ENCODE measurements at places on chromosomes 1 and 21. TPM values are rescaled to one million over a fixed set of nuclear protein-coding genes. Genes with fewer than 3 reads are reported as not detected.
A peak's percentile ranks its signal among the peaks of the same experiment; 100 is the strongest.

DNA sequence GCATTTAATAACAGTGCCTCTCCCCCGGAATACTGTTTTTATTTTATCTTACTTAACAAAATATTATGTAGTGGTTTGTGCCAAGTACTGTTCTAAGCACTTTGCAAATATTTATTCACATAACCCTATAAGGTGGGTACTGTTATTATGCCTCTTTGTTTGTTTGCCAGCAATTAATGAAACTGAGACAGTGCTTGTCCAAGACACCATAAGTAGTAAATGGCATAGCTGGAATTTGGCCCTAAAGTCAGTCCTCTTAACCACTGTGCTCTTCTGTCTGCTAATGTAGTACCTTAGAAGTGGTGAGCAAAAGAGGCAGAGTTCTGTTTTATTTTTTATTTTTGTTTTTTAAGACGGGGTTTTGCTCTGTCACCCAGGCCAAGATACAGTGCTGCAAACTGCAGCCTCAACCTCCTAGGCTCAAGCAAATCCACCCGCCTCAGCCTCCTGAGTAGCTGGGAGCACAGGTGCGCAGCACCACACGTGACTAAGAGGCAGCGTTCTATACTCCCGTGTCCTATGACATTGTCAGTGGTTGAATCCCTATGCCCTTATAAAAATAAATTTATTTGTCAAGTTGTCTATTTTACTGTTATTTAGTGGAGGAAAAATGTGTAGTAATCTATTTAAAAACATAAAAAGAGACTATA, 165.8 kb downstream of the CLEC20A start:
- no peak overlapping the region for H3K4me3 ChIP-seq
- H3K27me3 ChIP-seq = no peaks in the 10 kb centered on the region
- DNase-seq = no peak
- peaks cover 13% of the 10 kb centered on the region for H3K4me1 ChIP-seq

GRCh38 chr1:45806129-45806528, 2.7 kb downstream of the MAST2 start:
- H3K27ac ChIP-seq = no peak overlapping the region
- H3K27me3 ChIP-seq = no peaks in the 10 kb centered on the region
- no peak for DNase-seq
- no peak overlapping the region for H3K4me3 ChIP-seq
- H3K36me3 ChIP-seq = peaks cover 18% of the 10 kb centered on the region
- peaks cover 31% of the 10 kb centered on the region for H3K4me1 ChIP-seq

DNA sequence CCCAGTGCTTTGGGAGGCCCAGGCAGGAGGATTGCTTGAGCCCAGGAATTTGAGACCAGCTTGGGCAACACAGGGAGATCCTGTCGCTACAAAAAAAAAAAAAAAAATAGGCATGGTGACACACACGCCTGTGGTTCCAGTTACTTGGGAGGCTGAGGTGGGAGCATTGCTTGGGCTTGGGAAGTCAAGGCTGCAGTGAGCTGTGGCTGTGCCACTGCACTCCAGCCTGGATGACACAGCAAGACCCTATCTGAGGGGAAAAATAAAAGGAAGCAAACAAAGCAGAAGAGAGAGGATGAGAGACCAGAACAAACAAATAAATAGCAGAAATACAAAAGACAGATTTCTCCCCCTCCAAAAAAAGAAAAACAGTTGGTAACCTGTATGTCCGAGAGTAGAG, 34.0 kb downstream of the MTF2 start:
- peaks cover 41% of the 10 kb centered on the region for H3K36me3 ChIP-seq
- H3K27me3 ChIP-seq = no peaks in the 10 kb centered on the region
- H3K4me3 ChIP-seq = no peak overlapping the region
- peaks cover 36% of the 10 kb centered on the region for H3K4me1 ChIP-seq
- H3K27ac ChIP-seq = peak overlapping the region; percentile 87

- H3K4me3 ChIP-seq = no peak overlapping the region
- no peaks in the 10 kb centered on the region for H3K27me3 ChIP-seq
- peaks cover 60% of the 10 kb centered on the region for H3K4me1 ChIP-seq
- H3K36me3 ChIP-seq = peaks cover 4% of the 10 kb centered on the region
- no peak overlapping the region for H3K27ac ChIP-seq
These were observed 13.7 kb downstream of the SLC45A3 start for GRCh38 chr1:205666372-205667166.

- DNase-seq = no peak
- peaks cover 5% of the 10 kb centered on the region for H3K27me3 ChIP-seq
- no peak overlapping the region for H3K4me3 ChIP-seq
- H3K4me1 ChIP-seq = peaks cover 43% of the 10 kb centered on the region
- H3K36me3 ChIP-seq = peaks cover 13% of the 10 kb centered on the region
- H3K27ac ChIP-seq = peak overlapping the region; percentile 80
These were observed 6.7 kb downstream of the CELSR2 start for GRCh38 chr1:109256085-109256484.

- no peaks in the 10 kb centered on the region for H3K27me3 ChIP-seq
- H3K27ac ChIP-seq = peak overlapping the region; percentile 76
- peaks cover 3% of the 10 kb centered on the region for H3K36me3 ChIP-seq
- peaks cover 74% of the 10 kb centered on the region for H3K4me1 ChIP-seq
- no peak overlapping the region for H3K4me3 ChIP-seq
These were observed 177.3 kb upstream of the SGIP1 start for GRCh38 chr1:66356605-66357004.

GRCh38 chr21:44548381-44548780, 2.9 kb downstream of the KRTAP10-2 start:
- peaks cover 51% of the 10 kb centered on the region for H3K4me1 ChIP-seq
- H3K36me3 ChIP-seq = peaks cover 8% of the 10 kb centered on the region
- DNase-seq = no peak
- peak overlapping the region; percentile 92 for H3K27ac ChIP-seq
- H3K4me3 ChIP-seq = peak overlapping the region; percentile 14

DNA sequence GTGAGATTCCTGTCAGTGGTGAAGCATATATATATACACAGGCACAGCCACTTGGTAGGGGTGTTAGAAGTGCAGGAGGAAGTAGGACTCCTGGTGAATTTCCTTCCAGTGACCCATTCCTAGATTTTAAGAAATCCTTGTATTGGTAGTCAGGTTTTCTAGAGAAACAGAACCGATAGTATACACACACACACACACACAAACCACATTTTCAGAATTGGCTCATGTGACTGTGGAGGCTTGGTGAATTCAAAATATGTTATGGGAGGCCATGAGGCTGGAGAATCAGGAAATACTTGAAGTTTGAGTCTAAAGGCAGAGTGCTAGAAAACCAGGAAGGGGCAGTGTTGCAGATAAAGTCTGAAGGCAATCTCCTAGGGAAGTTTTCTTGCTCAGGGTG, 114.2 kb downstream of the FCRL5 start:
- H3K36me3 ChIP-seq = peaks cover 24% of the 10 kb centered on the region
- peaks cover 53% of the 10 kb centered on the region for H3K4me1 ChIP-seq
- peak overlapping the region; percentile 81 for H3K27ac ChIP-seq
- no peak for DNase-seq
- peaks cover 8% of the 10 kb centered on the region for H3K27me3 ChIP-seq

- peaks cover 5% of the 10 kb centered on the region for H3K4me1 ChIP-seq
- DNase-seq = no peak
- H3K36me3 ChIP-seq = no peaks in the 10 kb centered on the region
- no peak overlapping the region for H3K27ac ChIP-seq
These were observed 23.7 kb downstream of the JAK1 start for GRCh38 chr1:64942675-64943074.

- no peak for DNase-seq
- no peaks in the 10 kb centered on the region for H3K36me3 ChIP-seq
- H3K4me1 ChIP-seq = no peaks in the 10 kb centered on the region
- H3K4me3 ChIP-seq = no peak overlapping the region
- H3K27me3 ChIP-seq = no peaks in the 10 kb centered on the region
These were observed 15.9 kb downstream of the CLDN8 start for GRCh38 chr21:30200000-30200399.

DNA sequence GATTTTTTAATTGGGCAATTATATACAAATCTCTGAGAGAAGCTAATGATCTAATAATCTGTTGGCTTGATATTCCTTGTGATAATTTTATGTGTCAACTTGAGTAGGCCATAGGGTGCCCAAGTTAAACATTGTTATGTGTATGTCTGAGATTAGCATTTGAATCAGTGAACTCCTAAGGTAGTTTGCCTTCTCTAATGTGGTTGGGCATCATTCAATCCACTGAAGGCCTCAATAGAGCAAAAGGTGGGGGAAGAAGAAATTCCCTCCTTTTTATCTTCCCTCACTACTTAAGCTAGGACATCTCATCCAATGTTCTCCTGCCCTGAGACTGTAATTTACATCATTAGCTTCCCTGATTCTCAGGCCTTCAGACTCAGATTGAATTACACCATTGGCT, 394.5 kb downstream of the LMO4 start:
- DNase-seq = no peak
- no peak overlapping the region for H3K27ac ChIP-seq
- peaks cover 9% of the 10 kb centered on the region for H3K36me3 ChIP-seq
- peaks cover 16% of the 10 kb centered on the region for H3K4me1 ChIP-seq
- peaks cover 7% of the 10 kb centered on the region for H3K27me3 ChIP-seq
- no peak overlapping the region for H3K4me3 ChIP-seq

- no peak for DNase-seq
- no peak overlapping the region for H3K4me3 ChIP-seq
- H3K4me1 ChIP-seq = peaks cover 12% of the 10 kb centered on the region
- H3K27me3 ChIP-seq = 0 out of 2 replicates have a peak, but pooled peaks cover 4% of the 10 kb centered on the region
These were observed 30.1 kb upstream of the PARP1 start for GRCh38 chr1:226438007-226438406.

DNA sequence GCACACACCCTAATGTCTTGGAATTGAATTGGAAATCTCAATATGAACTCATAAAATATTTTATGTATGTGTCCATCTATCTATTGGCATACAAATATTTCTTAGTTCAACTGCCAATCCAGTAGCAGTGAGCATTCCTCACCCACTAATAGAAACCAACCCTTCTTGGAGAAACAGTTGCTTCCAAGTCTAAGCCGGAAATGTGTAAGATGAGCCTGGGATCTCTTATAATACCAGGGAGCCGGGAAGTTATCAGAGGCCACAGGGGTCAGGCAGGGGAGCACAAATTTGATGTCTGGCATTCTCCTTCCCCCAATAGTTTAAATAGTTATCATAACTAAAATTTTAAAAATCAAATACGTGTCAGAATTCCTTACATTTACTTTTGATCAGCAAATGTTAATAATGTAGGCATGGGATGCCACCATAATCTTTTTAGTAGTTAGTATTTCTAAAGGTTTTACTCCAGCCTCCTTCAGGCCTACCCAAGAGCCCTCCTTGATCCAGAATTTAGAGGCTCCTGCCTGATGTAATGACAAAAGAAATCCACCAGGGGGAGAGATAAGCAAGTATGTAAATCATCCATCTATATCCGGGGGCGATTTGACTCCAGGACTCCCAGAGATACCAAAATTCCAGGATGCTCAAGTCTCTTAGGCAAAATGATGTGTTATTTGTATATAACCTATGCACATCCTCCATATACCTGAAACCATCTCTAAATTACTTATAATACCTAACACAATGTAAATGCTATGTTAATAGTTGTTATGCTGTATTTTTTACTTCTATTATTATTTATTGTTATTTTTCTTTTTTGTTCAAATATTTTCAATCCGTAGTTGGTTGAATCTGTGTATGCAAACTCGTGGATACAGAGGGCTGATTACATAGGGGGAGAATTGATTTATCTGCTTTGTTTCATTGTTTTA, 218.7 kb upstream of the COA6 start:
- H3K27ac ChIP-seq = no peak overlapping the region
- no peak overlapping the region for H3K4me3 ChIP-seq
- H3K36me3 ChIP-seq = no peaks in the 10 kb centered on the region
- DNase-seq = peak; percentile 20
- no peaks in the 10 kb centered on the region for H3K27me3 ChIP-seq

DNA sequence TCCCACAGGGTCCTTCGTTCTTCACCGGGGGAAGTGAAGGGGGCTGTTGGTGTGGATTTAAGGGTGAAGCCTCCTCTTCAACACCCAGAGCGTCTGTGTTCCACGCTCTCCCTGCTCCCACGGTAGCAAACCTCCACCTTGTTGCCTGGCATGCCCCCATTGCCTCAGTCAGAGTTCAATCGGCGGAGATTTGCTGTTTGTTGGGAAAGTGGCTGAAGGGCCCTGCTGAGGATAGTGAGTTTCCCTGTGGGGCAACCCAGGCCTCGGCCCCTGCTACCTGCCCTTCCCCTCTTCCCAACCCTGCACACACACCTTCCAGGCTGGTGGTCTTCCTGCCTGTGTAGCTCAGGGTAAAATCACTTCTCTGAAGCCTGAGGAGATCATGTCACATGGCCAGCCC, 60.5 kb downstream of the TOR1AIP2 start:
- H3K4me1 ChIP-seq = peaks cover 20% of the 10 kb centered on the region
- no peak overlapping the region for H3K4me3 ChIP-seq
- no peaks in the 10 kb centered on the region for H3K36me3 ChIP-seq

DNA sequence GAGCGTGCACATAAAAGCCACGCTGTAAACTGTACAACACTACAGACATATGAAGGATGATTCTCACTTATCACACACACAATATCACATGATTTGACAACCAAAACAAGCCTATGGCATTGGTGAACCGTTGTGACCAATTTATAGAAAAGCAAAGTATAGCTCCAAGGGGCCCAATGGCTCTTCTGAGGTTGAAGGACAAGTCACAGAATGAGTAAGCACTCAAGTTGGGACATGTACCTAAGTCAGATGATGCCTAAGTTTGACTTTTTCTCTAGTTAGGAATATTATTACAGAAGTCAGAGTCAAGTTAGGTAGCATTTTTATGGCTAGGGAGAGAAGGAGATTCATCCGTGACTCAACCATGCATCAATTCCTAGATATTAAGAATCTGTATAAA, 45.7 kb downstream of the PLPP3 start:
- H3K4me3 ChIP-seq = no peak overlapping the region
- peaks cover 11% of the 10 kb centered on the region for H3K4me1 ChIP-seq
- peak overlapping the region; percentile 99 for H3K27ac ChIP-seq
- no peak for DNase-seq

GRCh38 chr1:155872527-155872926, 13.2 kb downstream of the SYT11 start:
- H3K4me1 ChIP-seq = no peaks in the 10 kb centered on the region
- H3K4me3 ChIP-seq = no peak overlapping the region
- DNase-seq = no peak
- H3K36me3 ChIP-seq = no peaks in the 10 kb centered on the region

DNA sequence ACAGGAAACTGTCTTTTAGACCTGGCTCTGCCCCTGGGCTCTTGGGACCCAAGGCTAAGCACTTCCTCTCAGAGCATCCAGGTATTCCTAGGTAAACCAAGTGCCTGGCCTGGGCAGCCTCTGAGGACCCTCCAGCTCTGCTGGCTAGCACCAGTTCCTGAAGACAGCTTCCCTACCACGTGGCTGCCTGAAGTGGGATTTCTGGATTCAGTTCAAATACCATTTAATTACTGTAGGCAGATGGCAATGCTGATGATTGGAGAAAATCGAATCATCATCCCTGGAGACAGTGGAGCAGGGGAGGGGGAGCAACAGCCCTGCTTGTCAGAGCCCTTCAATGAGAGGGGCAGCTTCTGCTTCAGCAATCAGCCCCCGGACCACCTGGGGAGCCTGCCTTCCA, 11.9 kb downstream of the KIF21B start:
- H3K36me3 ChIP-seq = no peaks in the 10 kb centered on the region
- peaks cover 25% of the 10 kb centered on the region for H3K4me1 ChIP-seq
- no peak for DNase-seq
- H3K27me3 ChIP-seq = no peaks in the 10 kb centered on the region
- H3K4me3 ChIP-seq = no peak overlapping the region
- no peak overlapping the region for H3K27ac ChIP-seq

The SCYL3 gene
- total RNA-seq = 4.8 TPM

The TDRD5 gene
- total RNA-seq = 0.66 TPM

The C1QA gene
- 0.50 TPM for total RNA-seq

The PPT1 gene
- total RNA-seq = 111 TPM
